ENCODE measurements at places on chromosomes 3 and 15.

GRCh38 chr3:43221076-43221475 is 65.3 kb upstream of the SNRK start:
- no peak for DNase-seq

DNA sequence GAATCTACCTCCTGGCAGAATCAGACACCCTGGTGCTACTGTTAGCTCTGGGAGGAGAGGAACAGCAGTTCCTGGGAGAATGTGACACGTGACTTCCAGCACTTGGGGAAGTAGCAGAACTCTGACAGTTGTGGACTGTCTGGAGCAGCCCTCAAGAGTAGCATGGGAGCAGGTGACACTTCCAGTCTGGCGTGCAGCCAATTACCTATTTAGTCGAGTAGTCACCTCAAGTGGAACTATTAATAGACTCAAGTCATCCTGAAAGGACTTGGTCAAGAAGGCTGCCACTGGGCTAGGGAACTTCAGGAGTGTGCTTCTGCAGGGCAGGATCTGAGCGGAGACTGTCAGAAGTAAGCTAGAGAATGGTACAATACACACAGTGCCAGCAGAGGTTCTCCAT is 62.3 kb downstream of the MTHFS start:
- no peak for DNase-seq

DNA sequence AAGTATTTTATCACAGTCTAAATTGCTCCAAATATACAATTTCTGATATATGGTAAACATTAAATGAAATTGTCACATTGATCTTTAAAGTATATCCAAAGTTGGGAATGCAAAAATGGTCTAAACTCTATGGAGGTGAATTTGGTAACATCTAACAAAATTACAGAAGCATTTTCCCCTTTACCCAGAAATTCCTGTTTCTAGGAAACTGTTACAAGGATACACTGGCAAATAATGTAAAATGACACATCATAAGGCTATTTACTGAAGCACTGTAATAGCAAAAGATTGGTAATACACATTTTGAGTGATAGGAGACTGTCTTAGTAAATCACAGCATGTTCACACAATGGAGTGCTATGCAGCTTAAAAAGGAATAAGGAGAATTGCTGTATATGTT is 50.0 kb upstream of the SLCO2A1 start:
- no peak for DNase-seq

GRCh38 chr3:29240248-29240647 is 40.6 kb upstream of the RBMS3 start:
- DNase-seq = no peak

DNA sequence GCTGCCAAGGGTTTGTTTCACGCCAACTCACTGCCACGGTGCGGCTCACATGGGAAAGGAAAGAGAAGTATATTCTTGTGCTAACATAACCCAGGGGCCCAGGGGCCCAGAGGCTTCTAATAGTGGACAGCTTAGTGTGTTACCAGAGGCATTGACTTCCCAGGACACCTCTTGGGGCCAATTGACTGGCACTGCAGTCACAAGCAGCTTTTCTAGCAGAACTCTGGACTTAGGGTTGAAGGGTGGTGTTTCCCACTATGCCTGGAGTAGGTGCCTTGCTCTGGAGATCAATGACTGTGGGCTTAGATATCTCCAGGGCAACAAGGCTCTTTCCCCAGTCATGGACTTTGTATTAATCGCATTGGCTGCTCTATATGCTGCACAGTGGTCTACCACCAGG is 172.7 kb upstream of the KBTBD8 start:
- no peak for DNase-seq

DNA sequence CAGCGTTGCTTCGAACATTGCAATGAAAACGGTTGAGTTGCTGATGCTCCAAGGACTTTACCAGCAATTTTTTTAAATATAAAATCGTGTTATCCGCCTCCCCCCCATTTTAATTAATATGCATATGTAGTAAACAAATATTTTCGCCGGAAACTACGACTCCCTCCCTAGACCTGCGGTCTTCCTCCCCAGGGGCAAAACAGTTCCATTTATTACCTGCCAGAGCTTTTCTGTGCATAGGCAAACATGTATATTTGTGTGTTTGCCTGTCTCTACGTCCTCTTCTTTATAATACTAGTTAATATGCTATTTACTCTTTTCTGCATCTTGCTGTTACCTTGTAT is 593 bp upstream of the RSL24D1 start:
- no peak for DNase-seq

- no peak for DNase-seq
Observed at GRCh38 chr3:192827863-192828594, 89.6 kb downstream of the MB21D2 start.

DNA sequence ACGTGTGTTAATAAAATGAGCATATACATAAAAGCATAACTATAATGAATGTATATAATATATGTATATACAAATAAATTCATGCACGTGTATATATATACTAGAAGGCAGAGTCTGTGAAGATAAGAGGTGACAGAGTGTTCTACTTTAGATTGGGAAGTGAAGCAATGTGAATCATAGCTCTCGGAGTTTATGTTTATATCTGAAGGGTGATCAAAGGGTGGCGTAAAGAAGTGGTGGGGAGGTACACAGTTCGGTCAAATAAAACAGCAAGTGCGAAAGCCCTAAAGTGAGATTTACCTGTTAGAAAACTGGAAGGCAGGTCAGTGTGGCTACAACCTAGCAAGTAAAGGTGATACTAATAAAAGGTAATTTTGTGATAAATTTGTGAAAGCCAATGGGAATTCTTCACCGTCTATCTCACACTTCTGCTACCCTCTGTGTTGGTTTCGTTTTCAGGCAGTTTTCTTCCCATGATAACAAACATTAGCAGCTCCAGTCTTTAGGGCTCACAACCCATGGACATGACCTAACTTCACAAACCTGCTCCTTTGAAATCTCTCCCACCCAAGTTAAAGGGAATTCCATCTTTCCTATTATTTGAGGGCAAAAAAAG is 46.7 kb upstream of the BCHE start:
- no peak for DNase-seq

DNA sequence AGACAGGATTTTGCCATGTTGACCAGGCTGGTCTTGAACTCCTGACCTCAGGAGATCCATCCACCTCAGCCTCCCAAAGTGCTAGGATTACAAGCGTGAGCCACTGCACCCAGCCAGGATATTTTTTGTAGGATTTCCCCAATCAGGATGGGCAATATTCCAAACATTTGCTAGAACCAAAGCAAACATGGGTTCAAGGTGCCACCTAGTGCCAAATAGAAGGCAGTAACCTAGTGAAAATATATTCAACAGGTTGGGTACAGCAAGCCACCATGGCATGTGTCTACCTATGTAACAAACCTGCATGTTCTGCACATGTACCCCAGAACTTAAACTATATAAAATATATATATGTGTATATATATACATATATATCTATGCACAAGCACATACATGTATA is 185.9 kb upstream of the CADM2 start:
- DNase-seq = no peak

GRCh38 chr15:50119063-50120040 is at the start of gene ATP8B4:
Gene ATP8B4, minus strand, starts transcription at chr15:50119233. Its CDS starts 12,267 bp downstream, at chr15:50106966.
- DNase-seq = peak; percentile 71

- DNase-seq = no peak
Observed at GRCh38 chr3:169509780-169510692, 153.5 kb downstream of the MECOM start.

- DNase-seq = no peak
Observed at GRCh38 chr3:134707908-134708597, 57.2 kb upstream of the KY start.

DNA sequence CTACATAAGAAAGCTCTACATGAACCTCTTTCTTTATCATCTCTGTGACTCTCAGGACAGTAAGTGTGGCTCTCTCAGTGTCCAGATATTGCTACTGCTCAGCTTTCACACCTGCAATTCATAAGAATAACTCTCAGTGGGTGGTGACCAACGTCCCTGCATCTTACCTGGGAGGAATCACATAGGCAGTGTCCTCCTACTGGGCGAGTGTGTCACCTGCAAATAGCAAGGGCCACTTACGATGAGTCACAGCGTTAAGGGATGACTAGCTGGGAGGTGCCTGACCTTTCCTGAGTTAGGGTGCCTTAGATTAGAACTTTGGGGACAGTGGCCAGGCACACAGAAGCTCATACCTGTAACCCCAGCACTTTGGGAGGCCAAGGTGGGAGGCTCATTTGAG is 90.8 kb upstream of the C3orf80 start:
- no peak for DNase-seq

DNA sequence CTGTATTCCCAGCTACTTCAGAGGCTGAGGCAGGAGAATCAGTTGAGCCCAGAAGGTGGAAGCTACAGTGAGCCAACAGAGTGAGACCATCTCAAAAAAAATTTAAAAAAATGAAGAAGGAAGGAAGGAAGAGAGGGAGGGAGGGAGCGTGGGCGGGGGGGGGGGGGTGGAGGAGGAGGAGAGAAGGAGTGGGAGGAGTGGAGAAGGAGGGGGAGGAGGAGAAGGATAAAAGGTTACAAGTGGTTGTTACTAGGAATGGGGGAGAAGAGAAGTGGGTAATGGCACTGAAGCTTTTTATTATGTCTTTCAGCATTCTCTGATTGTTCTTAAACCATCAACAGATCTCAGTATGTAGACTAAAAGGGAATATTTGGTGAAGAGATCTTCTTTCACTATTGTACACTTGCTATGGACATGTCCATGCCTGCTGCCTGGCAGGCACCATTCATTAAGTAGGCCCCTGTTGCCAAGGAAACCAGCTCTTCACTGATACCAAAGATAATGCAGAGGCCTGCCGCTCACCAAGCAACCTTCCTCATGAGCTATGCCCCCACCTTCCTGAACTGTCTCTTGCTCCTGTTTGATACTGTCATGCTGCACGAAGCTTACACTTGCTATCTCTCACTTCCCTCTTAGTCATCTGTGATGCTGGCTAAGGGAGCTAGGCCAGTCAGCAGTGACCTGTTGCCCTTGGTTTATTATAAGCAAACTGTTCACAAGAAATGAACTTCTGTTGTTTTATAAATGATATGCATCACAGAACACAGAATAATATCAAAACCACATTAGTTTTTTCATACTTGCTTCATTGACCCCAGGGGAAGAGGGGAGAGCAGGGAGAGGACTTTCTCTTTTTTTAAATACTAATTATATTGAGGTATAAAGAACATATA is 23.1 kb downstream of the EPM2AIP1 start:
- DNase-seq = peak; percentile 54

DNA sequence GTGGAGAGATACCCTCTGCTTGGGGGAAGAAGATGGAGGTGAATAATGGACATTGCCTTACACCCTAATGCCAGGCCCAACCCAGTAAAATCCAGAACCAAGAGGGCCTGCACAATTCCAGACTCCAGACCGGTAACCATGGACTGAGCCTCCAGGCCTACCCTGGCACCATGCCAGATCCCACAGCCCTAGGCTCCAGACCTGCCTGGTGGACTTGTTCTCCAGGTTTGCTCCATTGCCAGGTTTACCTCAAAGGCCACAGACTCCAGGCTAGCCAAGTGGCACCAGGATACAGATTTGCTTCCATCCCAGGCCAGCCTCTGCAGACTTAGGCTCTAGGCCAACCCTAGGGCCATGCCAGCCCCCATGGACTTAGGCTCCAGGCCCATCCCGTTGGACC is 14.0 kb downstream of the PLCH1 start:
- no peak for DNase-seq

GRCh38 chr3:140223197-140223596 is 288.2 kb downstream of the CLSTN2 start:
- DNase-seq = no peak

GRCh38 chr3:128603811-128604775 is 46.5 kb downstream of the RPN1 start:
- no peak for DNase-seq

DNA sequence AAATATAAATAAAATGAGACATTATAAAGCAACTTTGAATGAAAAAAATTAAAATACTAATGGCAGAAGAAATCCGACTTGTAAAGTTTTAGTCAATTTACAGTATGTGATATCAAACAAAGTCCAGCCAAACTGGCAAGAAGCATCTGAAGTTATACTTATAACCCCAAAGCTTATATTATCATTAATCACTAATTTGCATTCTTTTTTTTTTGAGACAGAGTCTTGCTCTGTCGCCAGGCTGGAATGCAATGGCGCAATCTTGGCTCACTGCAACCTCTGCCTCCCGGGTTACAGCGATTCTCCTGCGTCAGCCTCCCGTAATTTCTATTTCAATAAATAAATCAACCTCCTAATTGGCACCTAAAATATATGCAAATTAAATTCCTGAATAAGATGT is 80.1 kb downstream of the AQR start:
- no peak for DNase-seq

GRCh38 chr3:18758047-18758704 is 333.0 kb upstream of the SATB1 start:
- peak; percentile 90 for DNase-seq

DNA sequence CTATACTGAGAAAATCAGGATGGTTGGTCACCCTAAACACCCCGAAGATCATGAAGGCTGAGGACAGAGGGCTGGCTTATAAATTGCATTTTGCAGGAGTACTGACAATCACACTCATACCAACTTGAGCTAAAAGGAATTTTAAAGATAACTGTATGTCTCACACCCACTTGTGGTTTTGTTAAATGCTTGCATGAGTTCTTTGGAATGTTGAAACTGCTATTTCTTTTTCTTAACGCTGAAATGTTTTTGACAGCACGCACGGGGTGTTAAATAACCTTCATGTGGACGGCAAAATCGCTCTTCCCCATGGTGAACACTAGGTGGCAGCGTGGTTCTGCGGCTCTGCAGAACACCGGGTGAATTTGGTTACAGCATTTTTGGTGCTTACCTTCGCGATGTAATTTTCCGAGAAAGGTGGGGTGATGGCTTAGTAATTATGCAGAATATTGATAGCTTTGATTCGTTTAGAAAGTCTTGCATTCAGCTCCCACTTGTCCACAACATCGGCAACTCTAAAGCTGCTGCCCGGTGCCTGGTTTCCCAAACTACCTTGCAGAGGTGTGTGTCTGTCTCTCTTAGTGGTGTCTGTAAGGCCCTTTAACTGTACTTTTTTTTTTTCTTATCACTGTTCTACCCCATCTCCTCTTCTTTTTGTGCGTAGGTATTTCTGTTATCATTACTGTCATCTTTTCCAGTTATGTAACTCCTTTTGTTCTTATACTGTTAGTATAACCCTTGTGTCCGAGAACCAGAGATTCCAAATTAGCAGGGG is 51.7 kb downstream of the ARNT2 start:
- peak; percentile 69 for DNase-seq
